ENCODE measurements at places on chromosomes 2 and 18.

DNA sequence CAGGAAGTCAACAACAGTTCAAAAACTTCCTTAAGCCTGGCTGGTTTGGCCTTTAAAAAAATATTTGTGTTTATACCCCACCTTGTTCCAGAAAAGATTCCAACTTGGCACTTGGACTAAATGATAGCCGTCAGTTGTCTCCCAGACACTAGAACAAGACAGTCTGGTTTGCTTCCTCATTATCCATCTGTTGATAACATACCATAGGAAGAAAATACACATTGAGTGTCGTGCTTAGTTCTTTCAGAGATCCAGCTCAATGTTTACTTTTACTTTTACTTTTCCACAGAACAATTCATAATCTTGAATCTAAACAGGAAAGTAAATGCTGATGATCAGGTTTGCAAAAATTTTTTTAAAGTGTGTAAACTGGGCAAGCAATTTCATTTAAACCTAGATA lies 2.4 kb upstream of the VPS54 start:
- DNase-seq = no peak

DNA sequence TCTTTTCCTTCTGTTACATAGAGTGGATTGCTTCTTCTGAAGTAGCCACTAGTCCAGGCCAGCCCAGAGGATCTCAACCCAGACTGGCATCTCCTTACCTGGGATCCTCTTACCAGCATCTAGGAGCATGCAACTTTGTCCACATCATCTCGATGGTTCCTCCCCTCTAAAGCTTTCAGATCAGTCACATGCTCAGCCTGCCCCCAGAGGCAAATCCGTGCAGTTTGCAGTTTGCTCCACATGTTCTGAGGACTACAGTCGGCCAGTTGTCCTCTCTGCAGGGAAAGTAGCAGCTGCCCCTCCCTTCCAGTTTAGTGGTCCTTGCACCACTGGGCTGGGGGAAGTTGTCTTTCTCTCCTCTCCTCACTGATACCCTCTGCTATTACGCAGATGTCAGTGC lies 259.8 kb upstream of the APCDD1 start:
- no peak for DNase-seq

- DNase-seq = no peak
Measured at GRCh38 chr2:220034426-220035130, 407.1 kb downstream of the SLC4A3 start.

GRCh38 chr18:37276111-37276890 lies 289.3 kb downstream of the CELF4 start:
- DNase-seq = no peak

DNA sequence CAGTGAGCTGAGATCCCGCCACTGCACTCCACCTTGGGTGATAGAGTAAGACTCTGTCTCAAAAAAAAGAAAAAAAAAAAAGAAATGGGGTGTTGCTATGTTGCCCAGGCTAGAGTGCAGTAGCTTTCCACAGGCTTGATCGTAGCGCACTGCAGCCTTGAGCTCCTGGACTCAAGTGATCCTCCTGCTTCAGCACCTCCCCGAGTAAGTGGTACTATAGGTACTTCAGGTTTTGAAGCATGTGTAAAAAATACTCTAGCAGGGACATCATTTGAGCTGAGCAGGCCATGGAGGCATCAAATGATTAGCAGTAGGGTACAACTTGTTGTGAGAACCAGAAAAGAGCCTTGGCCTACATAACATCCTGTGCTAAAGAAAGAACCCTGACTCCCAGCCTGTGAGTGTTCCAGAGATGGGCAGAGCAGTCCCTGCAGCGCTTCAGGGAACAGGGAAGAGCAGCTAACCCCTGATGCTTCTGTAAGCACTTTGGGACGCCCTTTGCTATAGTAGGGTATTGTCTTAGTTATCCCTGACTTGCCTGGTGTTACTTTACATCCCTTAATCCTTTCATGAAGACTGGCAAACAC lies 119.1 kb downstream of the NEDD4L start:
- DNase-seq = no peak

- no peak for DNase-seq
Measured at GRCh38 chr2:69437751-69438154, 518 bp upstream of the NFU1 start.

DNA sequence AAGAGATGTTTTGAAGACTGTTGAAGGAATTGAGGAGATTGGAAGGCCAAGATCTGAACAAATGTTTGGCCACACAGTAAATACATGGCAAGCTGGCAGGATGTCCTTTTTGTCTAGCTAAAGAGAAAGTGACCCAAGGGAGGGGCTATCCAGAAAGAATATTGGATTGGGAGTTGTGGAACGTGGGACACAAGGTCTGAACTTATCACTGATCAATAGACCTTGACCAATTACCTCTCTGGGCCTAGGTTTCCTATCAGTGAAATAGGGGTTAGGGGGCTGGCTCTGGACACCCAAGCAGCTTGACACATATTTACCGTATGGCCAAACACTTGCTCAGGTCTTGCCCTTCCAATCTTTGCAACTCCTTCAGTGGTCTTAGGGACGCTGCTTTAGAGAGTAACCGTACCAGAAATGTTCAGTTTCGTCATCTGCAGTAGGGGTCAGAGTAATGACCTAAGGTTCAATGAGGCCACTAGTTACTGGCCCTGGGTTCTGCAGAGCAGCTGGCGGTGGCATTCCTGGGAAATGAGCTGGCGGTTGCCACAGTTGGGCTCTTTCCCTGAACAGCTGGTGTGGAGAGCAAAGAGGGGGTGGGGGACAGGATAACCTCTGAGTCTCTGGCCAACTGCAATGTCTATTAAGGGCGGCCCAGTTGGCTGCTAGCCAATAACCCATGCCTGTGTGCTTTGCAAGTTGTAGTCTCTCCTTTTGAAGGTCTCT lies 70.1 kb upstream of the STPG4 start:
- DNase-seq = no peak

DNA sequence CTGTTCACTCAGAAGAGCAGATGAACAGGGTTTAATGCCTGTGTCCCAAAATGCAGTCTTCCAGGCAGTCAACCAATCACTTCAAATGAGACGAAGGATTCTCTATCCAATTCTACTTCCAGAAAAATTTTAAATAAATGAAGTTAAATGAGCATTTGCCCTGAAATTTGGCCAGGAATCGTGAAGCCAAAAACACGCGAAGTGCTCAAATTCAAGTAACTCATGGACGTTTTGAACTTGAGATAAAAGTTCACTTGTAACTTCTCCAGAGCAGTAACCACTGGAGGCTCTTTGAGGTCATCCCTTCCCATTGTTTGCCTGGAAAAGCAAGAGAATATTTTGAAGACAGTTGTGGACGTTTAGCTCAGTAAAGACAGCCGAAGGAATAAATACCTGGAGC lies 928.5 kb downstream of the NRXN1 start:
- no peak for DNase-seq

GRCh38 chr2:61423714-61424113 lies 47.2 kb downstream of the USP34 start:
- DNase-seq = no peak

GRCh38 chr2:218708086-218708485 lies 2.5 kb upstream of the TTLL4 start:
- DNase-seq = peak; percentile 32

- no peak for DNase-seq
Measured at GRCh38 chr18:78619854-78620253, 359.8 kb upstream of the SALL3 start.

GRCh38 chr18:75110846-75111415 lies 98.0 kb downstream of the PTGR3 start:
- no peak for DNase-seq

DNA sequence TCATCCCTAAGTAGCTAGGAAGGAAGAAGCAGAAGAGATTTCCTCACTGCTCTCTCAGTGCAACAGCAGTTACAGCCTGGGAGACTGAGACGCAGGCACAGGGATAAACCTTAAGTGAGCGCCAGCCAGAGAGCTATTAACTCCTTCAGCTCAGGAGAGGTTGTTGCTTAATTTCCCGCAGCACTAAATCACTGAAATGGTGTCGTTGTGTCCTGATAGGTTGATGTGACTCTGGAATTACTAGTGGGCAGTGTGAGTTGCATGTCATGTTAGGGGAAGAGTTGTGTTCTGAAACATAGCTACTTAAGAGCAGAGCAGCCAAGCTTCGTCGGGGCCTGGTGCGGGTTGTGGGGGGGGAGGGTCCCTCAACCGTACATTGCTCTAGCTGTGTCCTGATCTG lies 225.8 kb downstream of the NAPG start:
- DNase-seq = no peak

DNA sequence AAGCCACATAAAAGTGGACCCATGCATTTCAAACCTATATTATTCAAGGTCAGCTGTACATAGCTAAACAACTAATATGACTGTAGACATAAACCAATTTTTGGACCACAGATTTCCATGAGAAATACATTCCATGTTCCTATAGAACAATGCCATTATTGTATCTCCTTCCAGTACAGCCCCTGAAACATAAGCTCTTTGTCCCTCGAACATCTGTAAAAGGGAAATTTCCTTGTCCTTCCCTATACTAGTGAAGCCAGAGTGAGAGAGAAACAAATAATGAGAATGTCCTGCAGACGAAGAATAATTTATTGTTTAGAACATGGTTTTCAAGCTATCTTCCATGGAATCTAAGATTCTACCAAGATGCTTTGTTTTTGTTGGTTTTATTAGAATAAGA lies 75.3 kb downstream of the GORASP2 start:
- DNase-seq = no peak

GRCh38 chr2:136751406-136751805 lies 13.9 kb upstream of the THSD7B start:
- DNase-seq = no peak

- DNase-seq = no peak
Measured at GRCh38 chr2:392926-393280, 105.0 kb upstream of the ALKAL2 start.

- DNase-seq = no peak
Measured at GRCh38 chr2:63853527-63854310, 12.0 kb downstream of the UGP2 start.

- no peak for DNase-seq
Measured at GRCh38 chr18:40577239-40577980, 1377.6 kb upstream of the PIK3C3 start.

DNA sequence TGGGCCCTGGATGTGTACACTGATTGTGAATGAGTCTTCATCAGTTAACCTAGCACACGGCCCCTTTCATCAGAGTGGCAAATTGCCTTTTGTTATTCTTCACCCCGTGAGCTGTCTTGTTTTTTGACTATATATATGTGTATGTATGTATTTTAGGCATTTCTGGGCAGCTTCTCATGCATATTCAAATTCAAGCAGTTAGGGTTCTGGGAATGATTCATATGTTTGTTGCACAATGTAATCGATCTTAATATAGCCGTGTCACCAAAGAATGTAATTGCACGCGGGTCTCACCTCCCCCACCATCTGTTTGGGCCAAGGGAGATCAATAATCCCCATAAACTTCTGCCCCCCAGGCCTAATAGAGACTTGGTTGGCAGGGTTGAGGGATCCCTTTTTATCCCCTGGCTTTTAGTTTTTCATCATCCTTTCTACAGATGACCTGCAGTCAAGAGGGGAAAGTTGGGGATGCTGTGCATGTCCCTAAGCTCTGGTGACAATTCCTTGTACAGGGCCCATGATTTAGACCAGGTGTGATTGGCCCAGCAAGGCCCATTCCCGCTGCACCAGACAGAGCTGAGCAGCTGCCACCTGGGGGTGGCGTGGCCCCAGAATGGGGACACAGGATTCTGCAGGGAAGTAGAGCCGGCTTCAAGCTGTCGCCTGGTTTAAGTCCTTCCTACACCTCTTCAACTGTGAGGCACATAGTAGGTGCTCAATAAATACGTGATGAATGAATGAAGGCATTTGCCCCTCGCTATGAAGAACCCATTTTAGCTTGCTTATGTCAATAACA lies 19.2 kb downstream of the KCNF1 start:
- no peak for DNase-seq

DNA sequence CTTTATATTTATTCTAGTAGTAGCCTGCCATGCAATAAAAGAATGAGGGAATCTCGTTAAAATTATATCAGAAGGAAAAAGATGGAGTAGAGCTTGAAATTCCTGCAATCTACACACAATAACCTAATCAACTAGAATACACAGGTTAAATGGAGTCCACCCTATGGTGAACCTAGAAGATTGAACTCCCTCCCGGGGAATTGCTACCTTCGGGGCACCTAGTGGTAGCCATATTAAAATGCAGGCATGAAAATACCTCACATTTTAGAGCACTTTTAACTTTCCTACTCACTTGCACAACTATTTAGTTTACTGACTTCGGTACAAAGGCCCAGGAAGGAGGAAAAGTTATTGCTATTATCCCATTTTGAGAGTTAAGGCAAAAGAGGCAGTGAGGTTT lies 174.5 kb downstream of the SS18 start:
- no peak for DNase-seq

- DNase-seq = no peak
Measured at GRCh38 chr2:105455488-105456003, 56.7 kb upstream of the FHL2 start.

- DNase-seq = no peak
Measured at GRCh38 chr18:33316146-33316587, 124.4 kb downstream of the CCDC178 start.

GRCh38 chr2:215522237-215522636 lies 86.4 kb upstream of the FN1 start:
- no peak for DNase-seq

GRCh38 chr2:231300020-231300721 lies 95.3 kb upstream of the B3GNT7 start:
- no peak for DNase-seq

DNA sequence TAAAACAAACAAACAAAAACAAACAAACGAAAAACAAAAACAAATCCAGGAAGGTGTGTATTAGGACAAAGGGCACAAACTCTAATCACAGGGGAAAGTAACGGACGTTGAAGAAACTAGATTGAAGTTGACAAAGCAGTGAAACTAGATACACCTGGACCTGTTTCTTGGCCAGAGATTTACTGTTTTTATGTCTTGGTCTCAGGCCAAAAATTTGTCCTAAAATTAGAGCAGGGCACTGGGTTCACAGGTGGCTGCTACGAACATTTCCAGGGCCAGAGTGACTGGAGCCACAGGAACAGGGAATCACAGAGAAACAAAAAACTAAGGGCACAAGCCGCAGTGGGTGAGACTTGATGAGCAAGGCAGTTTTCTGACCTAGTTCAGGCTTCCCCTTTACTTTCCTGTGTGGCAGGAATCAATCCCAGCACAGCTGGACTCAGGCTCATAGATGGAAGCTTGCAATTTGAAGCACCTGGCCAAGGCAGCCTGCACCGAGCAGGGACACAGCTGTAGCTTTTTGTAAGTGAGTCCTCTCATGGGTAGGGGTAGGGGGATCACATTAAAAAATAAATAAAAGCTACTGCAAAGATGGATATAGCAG lies 329.4 kb downstream of the DLGAP1 start:
- no peak for DNase-seq

DNA sequence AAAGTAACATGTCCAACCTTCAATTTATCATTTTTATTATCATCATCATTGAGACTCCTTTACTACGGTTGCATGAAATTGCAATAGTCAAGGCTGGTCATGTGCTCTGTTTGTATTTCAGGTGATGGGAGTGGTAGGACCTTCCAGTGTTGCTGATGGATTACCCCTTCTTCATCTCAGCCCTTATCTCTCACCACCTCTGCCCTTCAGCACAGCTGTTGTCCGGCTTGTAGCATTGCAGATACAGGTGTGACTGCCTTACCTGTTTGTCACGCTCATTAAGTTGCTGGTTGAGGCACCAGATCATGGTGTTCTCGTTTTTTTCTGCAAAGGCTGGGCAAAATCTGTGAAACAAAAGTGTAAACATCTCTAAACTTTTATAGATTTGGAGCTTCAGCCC lies 31.7 kb upstream of the RPE start:
- DNase-seq = no peak

Measured in GM19239 (cell line).